ENCODE measurements at places on chromosomes 4 and X.

DNA sequence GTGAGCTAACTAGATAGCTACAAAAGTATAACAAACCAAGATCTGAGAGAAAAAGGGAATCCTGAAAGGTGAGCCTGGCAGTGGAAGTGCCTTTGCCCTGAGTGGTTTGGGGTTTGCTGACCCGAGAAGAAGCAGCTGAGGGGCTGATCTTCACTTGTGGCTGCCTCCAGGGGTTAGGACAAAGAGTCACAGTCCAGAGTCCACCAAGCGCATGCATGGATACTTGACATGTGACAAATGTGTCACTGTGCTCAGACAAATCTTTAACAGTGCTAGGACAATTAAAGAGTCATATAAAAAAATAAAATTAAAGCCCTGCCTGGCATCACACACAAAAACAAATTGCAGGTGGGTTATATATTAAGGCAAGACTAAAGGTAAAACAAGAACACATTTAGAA, 26.4 kb downstream of the HMGB3 start:
- DNase-seq: no peak

DNA sequence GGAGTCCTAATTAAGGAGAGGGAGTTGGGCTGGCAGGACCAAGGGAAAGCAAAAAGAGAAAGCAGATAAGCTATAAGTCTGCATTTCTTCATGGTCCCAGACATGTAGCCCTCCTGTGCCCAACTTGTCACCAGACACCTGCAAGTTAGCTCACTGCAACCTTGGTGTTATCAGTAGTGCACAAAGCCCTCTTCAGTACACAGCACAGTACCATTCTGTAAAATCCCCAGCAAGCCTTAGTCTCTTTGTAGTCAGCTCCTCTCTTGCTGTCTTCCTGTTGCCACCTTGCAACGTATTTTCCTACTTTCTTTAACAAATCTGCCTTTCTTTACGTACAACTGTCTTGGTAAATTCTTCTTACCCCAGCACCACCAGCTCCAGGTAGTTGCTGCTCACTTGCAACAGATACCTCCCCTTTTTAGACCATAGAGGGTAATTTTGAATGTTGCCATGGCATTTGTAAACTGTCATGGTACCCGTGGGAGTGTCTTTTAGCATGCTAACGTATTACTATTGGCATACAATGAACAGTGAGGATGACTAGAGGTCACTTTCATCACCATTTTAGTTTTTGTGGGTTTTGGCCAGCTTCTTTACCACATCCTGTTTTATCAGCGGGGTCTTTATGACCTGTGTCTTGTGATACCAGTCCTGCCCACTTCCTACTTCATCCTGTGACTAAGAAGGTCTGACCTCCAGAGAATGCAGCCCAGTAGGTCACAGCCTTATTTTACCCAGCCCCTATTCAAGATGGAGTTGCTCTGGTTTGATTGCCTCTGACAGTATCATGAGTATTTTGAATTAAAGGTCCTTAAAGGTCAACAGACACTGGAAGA, 28.3 kb upstream of the AP1S2 start:
- DNase-seq: no peak

DNA sequence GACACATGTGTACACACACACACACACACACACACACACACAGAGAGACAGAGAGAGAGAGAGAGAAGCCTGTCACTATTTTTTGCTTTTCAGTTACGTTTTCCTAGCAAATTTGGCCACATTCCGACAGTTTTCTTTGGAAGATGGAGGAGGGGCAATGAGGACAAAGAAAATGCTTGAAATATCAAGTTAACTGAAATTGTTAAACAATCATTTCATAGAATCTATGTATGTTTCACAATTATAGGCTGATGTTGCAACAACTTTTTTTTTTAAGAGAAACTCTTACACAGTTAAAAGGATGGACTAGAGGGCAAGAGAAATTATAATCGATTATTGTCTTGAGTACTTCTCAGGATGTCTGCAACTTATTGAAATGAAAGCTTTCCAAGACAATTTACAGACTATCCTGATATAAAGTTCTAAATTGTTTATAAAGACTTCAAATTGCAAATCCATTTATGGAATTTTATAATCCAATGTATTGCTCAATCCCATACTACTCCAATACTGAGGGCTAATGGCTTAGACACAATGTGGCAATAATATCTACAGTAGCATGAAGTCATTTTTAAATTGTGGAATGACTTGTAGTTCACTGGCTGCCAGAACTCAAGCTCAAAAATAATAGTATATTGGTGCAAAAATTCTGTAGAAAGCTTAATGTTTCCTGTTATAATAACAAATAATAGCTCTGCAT, 647.0 kb upstream of the PCDH7 start:
- no peak for DNase-seq

- no peak for DNase-seq
Observed at GRCh38 chrX:73127700-73128241, 48.5 kb upstream of the PABPC1L2A start.

GRCh38 chr4:89803036-89803435, 33.9 kb downstream of the SNCA start:
- DNase-seq: no peak

GRCh38 chr4:149841686-149842085, 26.0 kb upstream of the IQCM start:
- no peak for DNase-seq

- no peak for DNase-seq
Observed at GRCh38 chr4:39834269-39834668, 136.3 kb downstream of the UBE2K start.

DNA sequence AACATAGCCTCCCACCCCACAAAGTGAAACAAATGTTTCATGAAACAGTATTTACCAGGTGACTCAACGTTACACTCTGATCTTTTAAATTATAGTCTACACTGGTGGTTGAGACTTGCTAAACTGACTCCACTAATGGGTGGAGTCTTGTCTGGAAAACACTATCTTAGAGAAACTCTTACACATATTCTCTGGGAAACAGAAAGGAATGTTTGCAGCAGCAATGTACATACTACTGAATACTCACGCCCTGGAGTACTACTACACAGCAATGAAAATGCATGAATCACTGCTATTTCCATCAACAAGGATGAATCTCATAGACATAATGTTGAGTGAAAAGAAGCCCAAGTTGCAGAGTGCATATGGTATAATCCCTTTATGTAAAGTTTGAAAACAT, 208.5 kb upstream of the IGFBP7 start:
- no peak for DNase-seq

DNA sequence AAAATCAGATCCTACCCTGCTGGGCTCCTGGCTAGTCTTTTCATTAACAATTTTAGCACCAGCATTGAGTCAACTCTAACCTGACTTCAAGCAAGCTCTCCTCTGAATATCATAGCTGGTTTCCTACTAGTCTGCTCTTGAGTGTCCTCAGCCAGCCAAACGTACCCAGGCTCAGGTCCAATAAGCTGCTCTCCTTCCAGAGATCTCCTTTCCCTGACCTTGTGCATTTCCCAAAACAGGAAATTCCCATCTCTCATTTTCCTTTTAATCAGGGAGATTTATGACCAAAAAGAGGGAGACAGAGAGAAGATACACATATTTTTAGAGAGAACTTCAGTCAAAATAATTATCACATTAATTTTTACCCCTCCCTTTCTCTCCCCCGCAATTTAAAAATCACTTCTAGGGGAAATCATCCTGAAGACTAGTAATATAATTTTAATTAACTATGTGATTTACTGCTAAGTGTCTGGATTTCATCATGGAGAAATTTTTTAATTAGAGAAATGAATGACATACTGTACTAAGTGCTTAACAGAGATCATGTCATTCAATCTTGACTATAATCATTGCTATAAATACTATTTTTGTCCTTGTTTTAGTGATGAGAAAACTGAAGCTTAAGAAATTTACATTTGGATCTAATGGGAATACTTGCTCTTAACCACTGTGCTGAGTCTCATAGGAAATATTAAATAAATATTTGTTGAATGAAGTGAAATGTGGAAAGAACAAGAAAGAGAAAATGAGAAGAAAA, 421.7 kb upstream of the INTU start:
- no peak for DNase-seq
